Retina (tissue), 1 donor: ENCODE measurements at places on chromosomes 1 and 21.

GRCh38 chr1:246291127-246291526, 216.0 kb downstream of the SMYD3 start:
- DNase-seq, result no peak

DNA sequence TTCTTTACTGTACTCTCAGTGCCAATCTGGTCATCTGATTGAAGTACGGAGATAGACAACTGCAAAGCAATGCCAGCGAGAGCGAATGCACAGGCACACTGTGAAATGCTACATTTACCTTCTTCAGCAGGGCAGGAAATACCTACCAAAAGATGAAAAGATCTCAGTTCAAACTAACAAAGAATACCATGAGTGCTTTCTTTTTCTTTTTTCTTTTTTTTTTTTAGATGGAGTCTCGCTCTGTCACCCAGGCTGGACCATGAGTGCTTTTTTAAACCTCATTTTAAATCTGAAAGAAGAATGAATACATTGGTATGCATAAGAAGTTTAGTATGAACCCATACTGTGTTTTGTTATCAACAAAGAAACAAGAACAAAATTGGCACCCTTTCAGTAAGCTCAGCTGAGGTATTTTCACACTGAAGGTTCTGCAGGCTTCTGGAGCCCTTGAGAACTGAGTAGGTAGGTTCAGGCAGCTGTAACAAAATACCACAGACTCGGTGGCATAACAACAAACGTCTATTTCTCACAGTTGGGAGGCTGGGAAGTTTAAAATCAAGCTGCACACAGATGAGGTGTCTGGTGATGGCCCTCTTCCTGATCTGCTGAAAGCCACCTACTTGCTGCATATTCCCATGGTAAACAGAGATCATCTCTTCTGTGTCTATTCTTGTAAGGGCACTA, 1.7 kb upstream of the CHI3L2 start:
- DNase-seq, result no peak

GRCh38 chr1:167695147-167695546, 26.6 kb upstream of the MPZL1 start:
- DNase-seq, result no peak

DNA sequence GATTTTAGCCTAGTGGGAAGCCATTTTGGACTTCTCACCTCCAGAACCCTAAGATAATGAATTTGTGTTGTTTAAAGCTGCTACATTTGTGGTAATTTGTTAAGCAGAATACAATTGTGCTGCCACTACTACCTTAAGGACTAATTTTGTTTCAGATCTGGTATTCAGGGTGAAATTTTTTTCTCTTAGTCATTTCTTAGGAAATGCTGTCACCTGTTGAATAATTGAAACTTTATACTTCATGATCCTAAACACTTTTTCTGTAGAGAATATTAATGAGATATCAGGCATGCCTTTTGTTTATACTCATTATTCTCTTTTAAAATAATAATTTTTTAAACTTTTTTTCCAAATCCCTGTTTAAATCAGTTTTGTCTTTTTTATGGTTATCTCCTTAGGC, 246.8 kb downstream of the TGFB2 start:
- no peak for DNase-seq

GRCh38 chr21:37915497-37915911, 753 bp downstream of the KCNJ6 start:
- DNase-seq, result peak; percentile 69

- DNase-seq, result no peak
Measured at GRCh38 chr1:14140831-14141401, 440.9 kb downstream of the PRDM2 start.

- no peak for DNase-seq
Measured at GRCh38 chr21:39666681-39667315, 54.1 kb downstream of the B3GALT5 start.

DNA sequence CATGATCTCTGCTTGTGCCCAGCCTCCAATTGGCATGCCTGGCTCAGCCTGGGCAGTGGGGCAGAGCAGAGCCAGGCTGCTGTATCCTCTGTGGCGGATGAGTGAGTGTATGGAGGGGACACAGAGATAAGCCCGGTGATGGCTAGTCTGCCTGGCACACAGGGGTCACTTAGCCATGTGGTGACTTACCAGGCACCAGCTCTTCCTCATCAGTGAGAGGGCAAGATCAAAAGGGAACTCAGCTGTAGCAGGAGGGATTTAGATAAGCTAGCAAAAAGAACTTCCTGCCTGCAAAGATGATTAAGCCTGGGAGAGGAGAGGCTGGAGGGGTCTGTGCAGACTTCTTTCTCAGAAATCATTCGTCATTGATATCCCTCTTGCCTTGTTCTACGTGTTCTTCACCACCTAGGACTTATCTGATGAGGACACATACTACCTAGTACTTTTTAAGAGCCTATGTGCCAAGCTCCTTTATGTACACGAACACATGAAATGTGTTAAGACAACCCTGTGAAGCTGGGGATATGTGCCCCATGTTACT, 7.9 kb downstream of the KIF21B start:
- peak; percentile 18 for DNase-seq

DNA sequence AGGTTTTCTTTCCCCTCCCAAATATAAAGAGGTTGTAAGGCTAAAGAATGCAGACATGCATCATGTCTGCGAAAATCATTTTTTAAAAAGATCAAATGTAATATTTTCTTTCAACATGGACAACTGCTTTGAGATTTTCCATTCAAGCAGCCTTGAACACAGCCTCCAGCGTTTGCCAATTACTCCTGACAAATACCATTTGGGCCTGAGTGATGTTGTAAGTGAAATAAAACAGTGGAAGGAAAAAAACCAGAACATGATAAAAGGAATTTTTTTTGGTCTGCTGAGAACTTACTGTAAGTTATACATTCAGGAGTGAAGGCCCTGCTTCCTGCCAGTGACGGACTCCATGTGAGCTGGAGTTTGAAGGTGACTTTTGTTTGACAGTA, 37.2 kb downstream of the SETD4 start:
- DNase-seq, result no peak

- no peak for DNase-seq
Measured at GRCh38 chr1:232145768-232146167, 484.2 kb downstream of the SIPA1L2 start.

DNA sequence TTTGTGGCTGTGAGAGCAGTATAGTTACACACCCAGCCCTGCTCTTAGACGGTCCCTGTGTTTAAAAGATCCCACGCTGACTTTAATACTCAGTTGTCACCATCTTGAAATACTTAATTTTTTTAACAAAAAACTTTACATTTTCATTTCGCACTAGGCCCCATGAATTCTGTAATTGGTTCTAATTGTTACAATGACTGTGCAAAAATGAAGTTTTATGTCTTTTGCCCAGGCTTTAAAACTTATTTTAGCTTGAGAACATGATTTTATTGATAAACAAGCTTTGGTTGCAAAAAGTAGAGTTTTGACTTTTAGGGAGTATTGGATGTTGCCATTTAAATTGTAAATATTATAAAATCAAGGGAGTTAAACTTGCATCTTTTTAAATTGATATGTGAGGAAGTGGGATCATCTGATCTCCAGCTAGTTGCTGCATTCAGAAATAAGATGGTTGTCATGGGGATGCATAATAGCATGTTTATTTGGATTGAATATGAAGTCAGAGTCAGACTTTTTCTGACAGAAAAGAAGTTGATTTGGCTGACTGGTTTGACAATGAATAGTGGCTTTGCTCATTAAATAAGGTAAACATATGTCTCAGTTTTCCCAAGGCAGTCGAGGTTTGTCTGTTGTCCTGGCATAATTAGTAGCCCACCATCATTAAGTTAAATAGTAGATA, 23.0 kb upstream of the CRP start:
- DNase-seq, result no peak

GRCh38 chr1:4655674-4656532, 1.5 kb downstream of the AJAP1 start:
- peak; percentile 93 for DNase-seq
